Lower lobe of right lung (tissue), 2 donors: ENCODE measurements at places on chromosomes 1 and 21. TPM values are rescaled to one million over a fixed set of nuclear protein-coding genes. Genes with fewer than 3 reads are reported as not detected.

Gene TMOD4
- total RNA-seq, result 2.1 TPM

Gene CHI3L1
- total RNA-seq, result 22.2 TPM

Gene AKNAD1
- 1.3 TPM for total RNA-seq

Gene CATSPERE
- total RNA-seq, result 1.7 TPM

Gene ESPN
- total RNA-seq, result 8.3 TPM

GRCh38 chr1:119040906-119041305 lies 52.8 kb upstream of the TBX15 start:
- H3K4me3 ChIP-seq, result no peak overlapping the region
- no peaks in the 10 kb centered on the region for H3K4me1 ChIP-seq
- peaks cover 9% of the 10 kb centered on the region for H3K36me3 ChIP-seq
- no peak for DNase-seq
- no peak overlapping the region for H3K27ac ChIP-seq
- no peaks in the 10 kb centered on the region for H3K27me3 ChIP-seq

DNA sequence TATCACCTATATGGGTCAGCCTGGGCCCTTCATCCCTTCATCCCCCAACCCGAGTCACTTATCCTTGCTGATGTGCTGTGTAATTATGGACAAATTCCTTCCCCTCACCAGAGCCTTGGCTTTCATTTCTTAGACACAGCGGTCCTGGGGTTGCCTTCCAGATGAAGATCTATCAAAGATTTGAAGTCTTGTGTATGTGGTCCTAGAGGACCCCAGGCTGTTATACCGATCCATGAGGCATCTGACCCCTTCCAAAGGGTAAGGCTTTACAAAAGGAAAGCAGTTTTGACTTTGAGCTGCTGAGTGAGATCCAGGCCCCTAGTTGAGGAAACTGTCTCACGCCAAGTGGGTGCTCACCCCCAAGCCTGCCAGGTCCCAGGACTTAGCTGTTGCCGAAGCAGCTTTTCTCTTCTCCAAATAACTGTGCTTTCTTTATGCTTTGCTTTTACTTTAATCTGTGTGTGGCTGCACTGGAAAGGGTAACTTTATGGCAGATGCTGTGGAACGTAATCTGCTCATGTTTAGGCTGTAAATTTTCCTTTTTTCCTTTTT lies 37.6 kb downstream of the MAN1C1 start:
- DNase-seq, result no peak
- no peak overlapping the region for H3K4me3 ChIP-seq
- no peaks in the 10 kb centered on the region for H3K36me3 ChIP-seq
- no peaks in the 10 kb centered on the region for H3K27me3 ChIP-seq

DNA sequence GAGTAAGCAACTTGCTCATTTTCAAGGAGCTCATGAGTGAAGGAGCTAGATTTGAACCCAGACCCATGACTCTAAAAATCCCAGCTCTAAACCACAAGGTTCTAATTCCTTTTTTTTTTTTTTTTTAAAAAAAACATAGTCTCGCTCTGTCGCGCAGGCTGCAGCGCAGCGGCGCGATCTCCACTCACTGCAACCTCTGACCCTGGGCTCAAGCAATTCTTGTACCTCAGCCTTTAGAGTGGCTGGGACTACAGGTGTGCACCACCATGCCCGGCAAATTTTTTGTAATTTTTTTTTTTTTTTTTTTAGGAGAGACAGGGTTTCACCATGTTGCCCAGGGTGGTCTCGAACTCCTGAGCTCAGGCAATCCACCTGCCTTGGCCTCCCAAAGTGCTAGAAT lies 13.8 kb downstream of the SRSF4 start:
- H3K36me3 ChIP-seq, result peaks cover 51% of the 10 kb centered on the region
- peaks cover 62% of the 10 kb centered on the region for H3K4me1 ChIP-seq

- no peaks in the 10 kb centered on the region for H3K27me3 ChIP-seq
- peaks cover 72% of the 10 kb centered on the region for H3K36me3 ChIP-seq
- no peak overlapping the region for H3K27ac ChIP-seq
- peaks cover 39% of the 10 kb centered on the region for H3K4me1 ChIP-seq
- DNase-seq, result no peak
- H3K4me3 ChIP-seq, result no peak overlapping the region
Measured at GRCh38 chr1:31633117-31633516, 11.6 kb downstream of the PEF1 start.

DNA sequence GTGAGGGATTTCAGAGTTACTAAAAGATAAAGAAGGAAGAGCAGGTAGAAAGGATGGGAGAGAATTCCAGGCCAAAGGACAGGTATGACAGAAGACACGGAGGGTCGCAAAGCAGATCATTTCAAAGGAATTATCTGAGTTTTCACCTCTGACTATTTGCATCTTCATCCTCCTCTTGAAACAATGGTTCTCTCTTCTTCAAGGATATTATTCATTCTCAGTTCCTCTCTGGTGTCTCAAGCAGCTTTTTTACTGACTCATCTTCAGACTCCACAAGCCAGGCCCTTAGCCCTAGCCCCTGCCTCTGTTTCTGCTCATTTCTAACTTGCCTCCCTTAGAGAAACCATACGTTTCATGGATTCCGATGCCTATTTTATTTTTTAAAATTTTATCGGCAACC lies 15.0 kb downstream of the DDX59 start:
- no peak overlapping the region for H3K27ac ChIP-seq
- no peak for DNase-seq
- no peaks in the 10 kb centered on the region for H3K27me3 ChIP-seq
- H3K36me3 ChIP-seq, result peaks cover 60% of the 10 kb centered on the region
- H3K4me3 ChIP-seq, result no peak overlapping the region
